Pulmonary artery endothelial cell (primary cell): ENCODE measurements at places on chromosomes 2 and 18.

DNA sequence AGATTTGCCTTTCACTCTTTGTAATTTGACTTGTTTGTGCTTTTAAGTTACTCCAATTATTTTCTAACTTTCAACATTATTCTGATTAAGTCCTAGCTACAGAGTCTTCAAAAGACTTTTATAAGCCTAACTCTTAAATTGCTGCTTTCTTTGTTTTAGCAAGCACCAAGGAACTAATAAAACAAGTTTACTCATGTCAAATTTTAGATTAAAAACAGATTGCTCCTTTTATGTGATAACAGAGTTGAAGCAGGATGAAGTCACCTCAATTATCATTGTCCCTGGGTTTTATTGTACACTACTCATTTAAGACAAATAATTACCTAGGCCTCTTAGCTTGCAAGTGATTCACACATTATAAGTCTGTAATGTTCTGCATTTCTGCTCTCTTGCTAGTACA, 678.4 kb downstream of the ERBB4 start:
- DNase-seq, result no peak

GRCh38 chr18:34648269-34648985, 61.7 kb upstream of the DTNA start:
- no peak for DNase-seq

DNA sequence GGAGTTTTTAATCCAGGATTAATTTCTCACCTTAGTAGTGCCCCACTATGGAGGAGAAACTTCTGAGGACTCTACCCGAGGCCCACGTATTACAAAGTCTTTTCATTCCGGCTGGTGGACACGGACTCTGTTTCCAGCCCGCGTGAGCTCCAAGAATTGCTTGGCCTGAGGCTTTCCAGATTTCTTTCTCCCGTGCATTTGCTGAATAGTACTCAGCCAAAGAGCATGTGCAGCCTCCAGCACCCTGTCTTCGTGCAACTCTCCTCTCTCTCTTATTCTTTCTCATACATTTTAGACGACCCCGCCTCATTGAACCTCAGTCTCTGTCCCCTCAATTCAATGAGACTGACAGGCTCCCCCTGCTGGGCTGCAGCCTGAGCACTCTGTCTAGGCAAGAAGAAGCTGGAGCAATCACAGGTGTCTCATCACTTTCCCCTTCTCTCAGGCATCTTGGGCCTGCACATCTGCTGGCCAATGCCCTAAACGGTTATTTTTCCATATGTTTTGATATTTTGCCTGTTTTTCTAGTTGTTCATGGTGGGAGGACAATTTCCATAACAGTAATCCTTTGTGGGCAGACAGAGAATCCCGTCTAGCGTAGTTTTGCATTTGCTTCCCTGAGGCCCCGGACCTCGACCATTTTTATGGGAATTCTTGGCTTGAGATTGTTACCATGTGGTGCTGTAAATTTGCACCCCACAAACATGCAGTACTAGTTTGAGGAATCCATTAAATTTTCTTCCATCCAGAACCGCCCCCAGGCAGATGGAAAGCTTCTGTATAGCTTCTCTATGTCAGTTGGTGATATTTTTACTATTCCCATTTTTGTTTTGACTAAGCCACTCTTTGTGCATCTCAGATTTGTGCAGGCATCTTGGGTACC, 50.1 kb upstream of the LPIN2 start:
- no peak for DNase-seq

DNA sequence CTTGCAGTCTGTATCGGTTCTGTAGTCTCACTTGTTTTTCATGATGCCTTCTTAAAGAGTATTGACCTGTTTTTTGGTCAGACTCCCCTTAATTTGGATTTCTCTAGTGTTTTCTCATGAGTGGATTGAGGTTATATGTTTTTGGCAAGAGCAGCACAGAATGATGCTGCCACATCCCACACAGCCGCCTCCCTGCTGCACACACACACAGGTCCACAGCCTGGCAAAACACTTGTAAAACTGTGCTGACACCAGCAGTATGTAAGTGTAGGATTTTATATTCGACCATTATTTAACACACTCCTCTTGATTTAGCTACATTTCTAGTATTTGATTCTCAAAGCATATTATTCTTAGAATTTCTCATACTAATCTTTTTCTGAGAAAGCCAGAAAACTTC, 68.1 kb downstream of the ITGB1BP1 start:
- no peak for DNase-seq

DNA sequence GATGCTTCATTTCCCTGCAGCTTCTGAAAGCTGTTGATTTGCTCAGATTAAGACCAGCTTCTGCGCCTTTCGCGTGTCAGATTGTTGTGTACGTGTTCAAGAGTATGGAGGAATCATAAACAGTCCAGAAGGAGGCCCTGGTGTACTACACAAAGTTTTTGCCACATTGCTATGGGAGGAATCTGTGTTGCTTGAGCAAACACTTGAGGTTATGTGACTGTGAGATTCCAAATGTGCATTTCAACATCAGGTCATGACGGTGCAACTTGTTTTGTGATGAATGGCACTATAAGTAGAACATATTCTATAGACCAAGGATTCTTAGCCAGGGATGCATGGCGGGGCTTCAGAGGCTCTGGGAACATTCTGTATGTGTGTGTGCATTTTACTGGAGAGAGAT, 35.0 kb downstream of the SRSF7 start:
- no peak for DNase-seq

DNA sequence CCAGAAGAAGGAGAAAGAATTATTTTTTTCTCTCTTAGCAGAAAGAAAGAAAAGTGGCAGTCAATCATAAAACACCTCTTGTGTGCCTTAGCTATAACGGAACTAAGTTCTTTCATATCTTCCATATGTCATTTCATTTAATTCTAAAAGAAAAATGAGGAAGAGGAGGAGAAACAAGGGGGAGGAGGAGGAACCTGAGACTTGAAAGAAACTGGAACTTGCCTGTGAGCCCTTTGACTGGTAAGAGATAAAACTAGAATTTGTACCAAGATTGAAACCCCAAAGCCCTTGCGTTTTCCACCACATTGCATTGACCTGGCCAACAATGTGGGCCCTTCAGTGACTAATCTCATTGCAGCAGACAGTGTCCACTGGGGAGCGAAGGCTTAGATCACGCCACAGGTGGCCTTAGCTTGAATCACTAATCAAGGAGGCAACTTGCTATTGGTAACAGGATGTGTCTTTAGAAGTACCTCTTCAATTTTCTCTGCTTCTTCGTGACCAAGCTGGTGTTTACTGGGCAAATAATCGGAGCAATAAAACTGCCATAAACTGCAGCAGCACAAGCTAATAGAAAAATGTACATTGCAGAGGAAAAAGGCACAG, 307.9 kb downstream of the CLIP4 start:
- DNase-seq, result no peak

GRCh38 chr2:196520605-196521004, 118.9 kb upstream of the CCDC150 start:
- DNase-seq, result no peak
